ENCODE measurements at places on chromosomes 4 and X.

DNA sequence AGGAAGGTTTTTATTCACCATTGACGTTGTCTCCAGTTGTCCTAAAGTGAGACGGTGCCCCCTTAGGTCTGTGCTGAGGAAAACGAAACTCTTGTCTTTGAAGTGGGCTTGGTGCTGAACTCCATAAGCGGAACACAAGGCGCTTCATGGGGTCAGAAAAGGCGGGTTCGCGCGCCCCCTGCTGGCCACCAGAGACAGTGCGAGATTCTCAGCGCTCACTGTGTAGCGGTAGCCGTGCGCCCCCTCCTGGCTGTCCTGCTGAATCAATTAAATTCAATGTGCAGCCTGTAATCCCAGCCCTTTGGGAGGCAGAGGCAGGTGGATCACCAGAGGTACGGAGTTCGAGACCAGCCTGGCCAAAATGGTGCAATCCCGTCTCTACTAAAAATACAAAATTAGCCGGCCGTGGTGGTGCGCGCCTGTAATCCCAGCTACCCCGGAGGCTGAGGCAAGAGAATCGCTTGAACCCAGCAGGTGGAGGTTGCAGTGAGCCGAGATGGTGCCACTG, 64.1 kb downstream of the RLIM start:
- peak; percentile 85 for DNase-seq

- DNase-seq = no peak
Observed at GRCh38 chrX:108696690-108697089, 39.7 kb downstream of the IRS4 start.

GRCh38 chr4:9758641-9759317, 22.7 kb upstream of the DRD5 start:
- DNase-seq = no peak

GRCh38 chr4:27717431-27717755, 856.8 kb downstream of the STIM2 start:
- no peak for DNase-seq

- peak; percentile 48 for DNase-seq
Observed at GRCh38 chr4:67327245-67328017, 217.9 kb downstream of the CENPC start.

- DNase-seq = no peak
Observed at GRCh38 chrX:153580700-153581386, 18.1 kb downstream of the CCNQ start.

GRCh38 chrX:13014111-13015096, 30.0 kb downstream of the FAM9C start:
- no peak for DNase-seq

DNA sequence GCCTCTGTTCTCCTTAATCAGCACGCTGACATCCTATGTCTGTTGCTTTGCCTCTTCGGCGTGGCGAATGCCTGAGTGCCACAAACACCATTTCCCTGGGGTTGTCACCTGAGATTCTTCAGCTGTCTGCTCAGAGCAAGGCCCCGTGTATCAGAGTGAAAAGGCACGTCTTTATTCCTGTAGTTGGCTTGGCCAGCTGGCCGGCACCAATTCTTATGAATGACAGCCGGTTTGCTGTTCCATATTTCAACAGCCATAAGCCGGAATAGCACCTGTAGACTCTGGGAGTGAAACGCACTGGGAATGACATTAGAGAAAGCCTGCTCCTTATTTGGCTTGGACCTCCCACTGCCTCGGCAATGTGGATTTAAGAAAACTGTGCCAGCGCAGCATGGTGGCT, 89.3 kb downstream of the MGST2 start:
- no peak for DNase-seq

- no peak for DNase-seq
Observed at GRCh38 chr4:89324671-89325070, 17.1 kb upstream of the GPRIN3 start.

DNA sequence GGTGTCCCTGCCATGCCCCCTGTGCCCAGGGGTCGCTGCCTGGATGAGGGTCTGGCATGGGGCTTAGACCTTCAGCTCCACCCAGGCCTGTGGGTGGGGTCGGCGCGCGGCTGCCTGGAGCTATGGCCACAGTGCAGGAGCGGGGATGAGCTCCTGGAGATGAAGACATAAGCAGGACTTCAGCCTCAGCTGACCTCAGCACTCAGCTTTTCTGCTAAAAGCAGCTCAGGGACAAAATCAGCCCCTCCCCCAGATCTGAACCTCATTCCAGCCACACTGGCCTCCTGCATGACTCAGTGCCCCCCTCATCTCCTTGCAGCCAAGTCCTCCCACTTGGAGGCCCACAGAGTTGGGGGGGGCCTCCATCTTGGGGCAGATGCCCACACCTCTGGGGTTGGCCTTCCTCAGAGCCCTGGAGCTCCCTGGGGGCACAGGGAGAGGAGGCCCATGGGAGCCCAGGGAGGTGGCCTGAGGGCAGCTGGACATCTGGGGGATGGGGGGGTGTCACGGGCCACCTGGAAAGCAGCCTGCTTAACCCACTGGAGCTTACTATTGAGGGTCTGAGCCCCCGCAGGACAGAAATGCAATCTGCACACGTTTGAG, 19.4 kb upstream of the CPLX1 start:
- DNase-seq = no peak

- DNase-seq = no peak
Observed at GRCh38 chr4:177315767-177316464, 6.2 kb downstream of the NEIL3 start.

GRCh38 chr4:24141836-24142235, 252.0 kb upstream of the PPARGC1A start:
- no peak for DNase-seq

DNA sequence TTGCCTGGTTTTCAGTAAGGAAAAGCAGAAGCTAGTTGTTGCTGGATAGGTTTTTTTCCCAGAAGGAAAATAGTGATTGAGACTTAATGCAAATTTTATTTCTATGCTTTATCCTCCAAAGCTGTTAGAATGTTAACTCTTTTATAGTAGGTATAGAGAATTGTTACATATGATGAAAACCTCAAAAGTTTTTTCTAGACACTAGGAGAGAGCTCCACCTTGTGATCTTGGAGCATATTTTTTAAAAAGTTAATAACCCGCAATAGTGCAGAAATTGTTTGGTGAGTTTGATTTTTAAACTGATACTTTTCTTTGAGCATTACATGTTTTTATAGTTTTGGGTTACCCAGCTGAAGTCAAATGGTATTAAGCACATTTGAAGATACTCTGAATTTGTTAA, 56.5 kb downstream of the STAG2 start:
- no peak for DNase-seq

GRCh38 chr4:88041626-88042025, 34.2 kb downstream of the PKD2 start:
- no peak for DNase-seq

- no peak for DNase-seq
Observed at GRCh38 chr4:88014386-88014905, 7.0 kb downstream of the PKD2 start.

GRCh38 chr4:85722807-85723206, 247.9 kb downstream of the ARHGAP24 start:
- DNase-seq = no peak

GRCh38 chr4:164926301-164926700, 49.3 kb downstream of the APELA start:
- DNase-seq = no peak

DNA sequence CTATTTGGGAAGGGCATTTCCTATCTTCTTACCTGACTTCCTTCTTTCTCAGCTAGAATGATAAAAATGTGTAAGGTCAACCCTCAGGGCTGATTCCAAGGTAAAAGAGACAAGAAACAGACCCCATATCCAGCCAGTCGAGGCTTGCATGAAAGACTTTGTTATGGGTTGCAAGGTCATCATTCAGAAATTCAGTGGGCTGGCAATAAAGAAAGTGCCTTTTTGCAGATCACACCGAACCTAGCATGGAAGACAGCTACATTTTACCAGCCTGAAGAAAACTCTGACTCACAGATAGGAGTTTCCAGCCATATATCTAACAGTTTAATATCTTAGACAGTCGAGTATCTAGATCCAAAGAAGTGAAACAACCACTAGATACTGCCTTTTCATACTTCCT, 87.4 kb downstream of the PDGFC start:
- no peak for DNase-seq

DNA sequence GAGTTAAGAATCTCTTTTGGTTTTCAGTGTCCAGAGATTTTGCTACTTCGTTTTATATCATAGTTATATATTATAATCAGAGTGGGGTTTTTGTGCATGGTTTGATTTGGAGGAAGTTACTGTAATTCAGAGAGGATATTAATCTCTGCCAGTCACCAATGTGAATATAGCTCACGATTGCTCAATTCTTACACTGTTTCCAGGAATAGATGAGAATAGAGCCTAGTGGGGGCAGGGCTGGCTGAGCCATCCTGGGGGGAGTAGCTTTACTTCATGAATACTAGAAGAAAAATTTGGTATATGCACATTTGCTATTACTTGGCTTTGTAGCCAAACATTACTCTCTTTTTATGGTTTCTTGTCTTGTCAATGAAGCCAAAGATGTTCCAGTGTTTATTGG, 60.9 kb upstream of the TRPC3 start:
- no peak for DNase-seq

- no peak for DNase-seq
Observed at GRCh38 chrX:111129921-111130320, 33.9 kb downstream of the PAK3 start.

GRCh38 chrX:39603230-39603629, 494.5 kb downstream of the BCOR start:
- DNase-seq = no peak

GRCh38 chrX:11285651-11286050, 7.6 kb upstream of the AMELX start:
- no peak for DNase-seq

DNA sequence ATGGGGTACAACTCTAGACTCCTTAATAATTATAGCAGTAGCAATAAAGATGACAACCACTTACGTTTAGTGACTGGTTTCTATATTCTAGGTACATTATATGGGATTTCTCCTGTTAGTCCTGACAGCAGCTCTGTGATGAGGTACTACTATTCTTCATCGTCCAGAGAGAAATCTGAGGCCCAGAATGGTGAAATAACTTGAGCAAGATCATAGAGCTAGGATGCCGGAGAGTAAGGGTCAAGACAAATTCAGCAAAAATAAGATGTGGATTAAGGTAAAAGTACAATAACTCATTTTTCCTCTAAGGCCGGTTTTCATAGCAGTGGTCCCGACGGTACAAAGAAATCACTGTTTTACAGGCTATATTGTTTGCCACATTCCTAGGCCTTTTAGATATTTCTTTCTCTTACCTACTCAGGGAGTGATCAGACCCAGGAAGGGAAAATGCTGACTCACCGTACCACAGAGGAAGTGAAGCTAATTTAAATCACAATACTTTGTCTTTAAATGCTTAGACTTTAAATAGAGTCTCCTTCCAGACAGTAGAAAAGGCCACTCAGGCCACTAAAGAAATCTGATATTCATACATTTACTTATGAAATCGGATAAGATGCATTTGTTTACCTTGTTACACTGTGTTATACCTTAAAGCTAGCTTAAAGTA, 2023.0 kb upstream of the AGA start:
- DNase-seq = no peak

GRCh38 chr4:147714575-147715401, 17.1 kb upstream of the ARHGAP10 start:
- no peak for DNase-seq

GRCh38 chr4:78057135-78057599, at the start of gene FRAS1:
Gene FRAS1, plus strand, starts transcription at chr4:78057323. Its CDS starts 687 bp downstream, at chr4:78058010.
- DNase-seq = peak; percentile 27

- no peak for DNase-seq
Observed at GRCh38 chr4:70841951-70842350, 2.3 kb upstream of the GRSF1 start.

- DNase-seq = no peak
Observed at GRCh38 chr4:61200916-61201526, 895 bp downstream of the ADGRL3 start.

GRCh38 chrX:98422536-98422935, 1538.8 kb downstream of the RPA4 start:
- no peak for DNase-seq

GRCh38 chrX:139203651-139204570, 326.6 kb upstream of the F9 start:
- DNase-seq = peak; percentile 3

Data from stimulated activated naive CD8-positive, alpha-beta T cell treated with anti-CD3 and anti-CD28 coated beads, Interleukin-15, Interleukin-2, amounts not matched to agents 100 U/mL and 50 U/mL, for 24 hours (primary cell).